ENCODE measurements at places on chromosomes 3 and 15. TPM values are rescaled to one million over a fixed set of nuclear protein-coding genes. Genes with fewer than 3 reads are reported as not detected.

The GOLGA6L4 gene
- total RNA-seq: 2.4 TPM

The SLC12A1 gene
- total RNA-seq: 1.9 TPM

The MYNN gene
- total RNA-seq: 26.1 TPM

GRCh38 chr3:118936811-118937210 lies 97.8 kb downstream of the IGSF11 start:
- no peak for DNase-seq
- H3K27ac ChIP-seq: no peak overlapping the region
- no peaks in the 10 kb centered on the region for H3K4me1 ChIP-seq
- no peaks in the 10 kb centered on the region for H3K36me3 ChIP-seq

DNA sequence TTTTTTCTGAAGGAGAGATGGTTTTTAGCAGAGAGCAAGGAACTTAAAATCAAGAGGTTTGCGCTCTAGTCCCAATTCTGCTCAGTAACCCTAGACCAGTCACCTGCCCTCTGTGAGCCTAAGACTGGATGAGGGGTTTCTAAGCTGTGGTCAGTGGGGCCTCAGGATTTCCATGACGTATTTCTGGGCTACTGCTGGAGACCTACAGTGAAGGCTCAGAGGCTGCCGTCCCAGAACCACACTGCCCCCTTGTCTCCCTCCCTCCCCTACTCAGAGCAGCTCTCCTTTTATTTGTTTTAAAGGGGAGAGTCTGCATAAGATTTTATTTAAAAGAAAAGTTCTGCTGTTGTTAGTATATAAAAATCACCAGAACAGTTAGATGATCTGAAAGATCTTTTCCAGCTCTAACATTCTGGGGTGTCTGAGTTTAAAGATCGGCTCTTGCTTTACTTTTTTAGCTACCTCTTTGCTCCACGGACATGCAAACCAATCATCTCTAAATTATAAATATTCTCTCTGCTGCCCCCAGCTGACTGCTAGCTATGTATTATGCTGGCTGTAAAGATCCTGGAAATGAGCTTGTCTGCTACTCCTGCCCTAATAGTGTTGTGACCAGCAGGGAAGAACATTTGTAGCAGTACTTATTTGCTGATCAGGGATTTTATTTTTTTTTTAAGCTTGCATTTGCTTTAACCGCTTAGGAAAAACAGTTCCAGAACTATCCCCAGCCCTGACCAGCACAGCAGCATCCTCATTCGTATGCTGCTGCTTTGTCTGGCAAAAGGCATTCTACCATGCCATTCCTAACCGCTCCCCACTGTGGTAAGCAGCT lies 28.6 kb upstream of the NDUFB4 start:
- H3K36me3 ChIP-seq: no peaks in the 10 kb centered on the region
- H3K27me3 ChIP-seq: no peaks in the 10 kb centered on the region
- peaks cover 22% of the 10 kb centered on the region for H3K4me1 ChIP-seq
- peak overlapping the region; percentile 47 for H3K27ac ChIP-seq

GRCh38 chr3:12815719-12816118 lies 19.2 kb downstream of the CAND2 start:
- no peaks in the 10 kb centered on the region for H3K27me3 ChIP-seq
- H3K4me1 ChIP-seq: peaks cover 4% of the 10 kb centered on the region
- H3K27ac ChIP-seq: no peak overlapping the region
- no peak overlapping the region for H3K4me3 ChIP-seq
- DNase-seq: no peak

- H3K4me1 ChIP-seq: no peaks in the 10 kb centered on the region
- no peak for DNase-seq
- no peak overlapping the region for H3K4me3 ChIP-seq
- H3K36me3 ChIP-seq: no peaks in the 10 kb centered on the region
Measured at GRCh38 chr3:32257042-32257441, 18.6 kb downstream of the CMTM8 start.
